ENCODE measurements at places on chromosomes 4 and X.
A peak's percentile ranks its signal among the peaks of the same experiment; 100 is the strongest.

- no peak for DNase-seq
These were observed 13.0 kb upstream of the LEF1 start for GRCh38 chr4:108181704-108182103.

- DNase-seq: no peak
These were observed 713.8 kb downstream of the RAB28 start for GRCh38 chr4:12770351-12770750.

DNA sequence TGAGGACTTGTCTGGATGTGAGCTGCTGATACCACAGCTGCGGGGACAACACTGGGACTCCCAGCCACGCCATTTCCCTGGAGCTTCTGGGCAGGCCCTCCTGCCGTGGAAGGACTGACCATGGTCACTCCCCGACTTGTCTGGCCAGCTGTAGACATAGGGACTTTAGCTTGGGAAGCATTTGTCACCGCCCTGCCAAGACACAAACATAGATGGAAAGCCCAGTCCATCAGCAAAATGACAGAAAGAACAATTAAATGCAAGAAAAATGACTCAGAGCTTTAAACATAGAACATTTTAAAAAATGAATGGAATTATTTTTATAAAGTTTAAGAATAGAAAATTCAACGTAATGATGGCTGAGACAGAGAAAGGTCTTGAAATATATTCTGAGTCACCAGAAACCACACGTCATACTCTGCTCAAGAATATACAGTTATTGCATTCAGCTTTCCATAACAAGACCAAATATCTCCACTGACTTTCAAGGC is 107.6 kb upstream of the CBR4 start:
- DNase-seq: no peak

- DNase-seq: no peak
These were observed 50.3 kb downstream of the PARM1 start for GRCh38 chr4:74983253-74983635.

DNA sequence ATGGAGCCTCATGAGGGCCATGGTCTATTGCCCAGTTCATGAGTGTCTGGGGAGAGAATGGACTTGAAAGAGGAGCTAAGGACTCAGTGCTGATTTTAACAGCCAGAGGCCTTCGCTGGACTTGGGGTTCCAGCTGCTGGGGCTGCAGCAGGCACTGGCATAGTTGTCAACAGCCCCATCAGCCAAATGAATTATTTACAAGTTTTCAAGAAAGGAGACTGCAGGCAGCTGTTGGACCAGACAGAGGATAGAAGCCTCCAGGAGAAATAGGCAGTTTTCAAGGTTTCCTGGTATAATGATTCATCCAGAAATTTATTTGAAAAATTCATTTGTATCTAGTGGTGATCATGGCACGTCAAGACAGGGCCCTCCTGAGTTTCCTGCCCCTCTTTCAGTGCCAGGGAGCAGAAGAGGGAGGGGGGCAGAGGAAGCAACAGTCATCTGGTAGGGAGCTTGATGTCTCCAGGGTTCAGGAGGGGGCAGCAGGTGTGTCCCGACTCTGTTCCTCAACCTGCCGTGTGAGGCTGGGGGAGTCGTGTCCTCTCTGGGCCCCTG is 63.1 kb upstream of the GPR78 start:
- no peak for DNase-seq

DNA sequence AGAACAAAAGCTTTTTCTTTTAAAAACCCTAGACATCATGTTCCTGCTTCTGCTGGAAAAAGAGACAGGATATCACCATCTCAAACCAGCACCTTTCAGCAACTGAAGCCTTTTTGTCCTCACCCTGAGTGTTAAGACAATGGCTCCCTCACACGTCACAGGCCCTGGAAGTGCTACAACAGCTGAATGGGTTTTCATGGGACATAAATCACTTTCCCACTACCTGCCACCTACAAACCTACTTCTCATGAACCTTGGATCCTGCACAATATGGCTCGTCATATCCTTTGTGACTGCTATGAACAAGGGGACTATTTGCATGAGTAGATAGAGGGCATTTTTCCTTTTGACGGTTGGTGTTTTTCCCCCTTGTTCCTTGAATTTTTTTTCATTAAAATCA is 93.6 kb downstream of the TSPAN5 start:
- peak; percentile 55 for DNase-seq

- peak; percentile 24 for DNase-seq
These were observed 136.4 kb downstream of the HHIP start for GRCh38 chr4:144782345-144782744.

GRCh38 chrX:39724544-39724943 is 373.2 kb downstream of the BCOR start:
- no peak for DNase-seq

All from brain (organoid and tissue), 16 donors.